ENCODE measurements at places on chromosomes 3 and 15.

DNA sequence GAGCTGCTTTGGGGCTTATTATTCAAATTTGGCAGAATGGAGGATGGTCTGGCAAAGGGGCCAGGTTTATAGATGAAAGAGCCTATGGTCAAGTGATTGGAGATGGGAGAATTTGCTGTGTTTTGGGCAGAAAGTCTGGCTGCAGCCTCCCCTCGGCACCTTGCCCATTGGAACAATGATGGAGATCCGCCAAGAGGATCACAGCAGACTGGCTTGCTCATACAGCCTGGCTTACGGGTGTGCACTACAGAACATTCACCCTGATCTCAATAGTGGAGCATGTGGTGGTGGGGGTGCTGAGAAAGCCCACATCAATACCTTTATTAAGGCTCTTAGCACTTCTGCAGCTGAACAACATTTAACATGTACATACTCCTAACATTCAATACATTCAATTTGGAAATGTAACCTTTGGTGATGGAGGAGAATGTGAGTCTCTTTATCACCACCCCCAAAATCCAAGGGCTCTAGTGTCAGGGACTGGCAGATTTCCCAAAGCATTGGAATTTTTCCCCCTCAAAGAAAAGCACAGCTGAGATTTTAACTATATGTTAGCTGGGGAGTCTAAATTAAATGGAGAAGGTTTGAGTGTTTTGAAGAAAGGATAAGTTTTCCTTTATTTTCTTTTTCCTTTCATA, 118.4 kb upstream of the TMC3 start:
- no peak for DNase-seq

DNA sequence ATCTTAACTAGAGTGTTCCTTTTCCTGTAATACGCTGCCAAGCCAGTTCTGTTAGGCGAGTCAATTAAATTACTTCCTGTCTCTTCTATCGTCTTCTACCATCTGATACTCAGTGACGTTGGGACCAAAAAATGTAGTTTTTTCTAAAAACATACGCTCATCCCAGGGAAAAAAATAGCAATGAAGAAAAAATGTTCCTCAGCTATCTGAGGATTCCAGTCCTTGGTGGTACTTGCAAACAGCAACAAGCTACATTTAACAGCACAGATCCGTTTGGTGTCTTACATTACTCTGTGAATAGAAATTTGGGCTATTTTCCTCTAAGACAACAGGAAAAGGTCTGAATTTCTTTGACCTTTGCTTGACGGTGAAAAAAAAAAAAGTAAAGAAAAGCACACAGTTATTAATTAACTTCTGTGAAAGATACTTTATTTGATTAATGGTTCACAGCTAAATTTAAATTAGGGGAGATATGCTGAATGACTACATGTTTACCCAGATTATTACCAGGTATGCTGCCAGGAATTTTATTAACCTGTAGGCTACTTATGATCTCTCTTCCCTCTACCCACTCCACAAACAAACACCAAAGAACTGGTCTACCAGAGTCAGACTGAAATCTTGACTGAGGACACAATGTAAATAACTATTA, 254.4 kb upstream of the ZPLD1 start:
- DNase-seq = no peak

GRCh38 chr3:26621906-26622620, 509 bp upstream of the LRRC3B start:
- no peak for DNase-seq

DNA sequence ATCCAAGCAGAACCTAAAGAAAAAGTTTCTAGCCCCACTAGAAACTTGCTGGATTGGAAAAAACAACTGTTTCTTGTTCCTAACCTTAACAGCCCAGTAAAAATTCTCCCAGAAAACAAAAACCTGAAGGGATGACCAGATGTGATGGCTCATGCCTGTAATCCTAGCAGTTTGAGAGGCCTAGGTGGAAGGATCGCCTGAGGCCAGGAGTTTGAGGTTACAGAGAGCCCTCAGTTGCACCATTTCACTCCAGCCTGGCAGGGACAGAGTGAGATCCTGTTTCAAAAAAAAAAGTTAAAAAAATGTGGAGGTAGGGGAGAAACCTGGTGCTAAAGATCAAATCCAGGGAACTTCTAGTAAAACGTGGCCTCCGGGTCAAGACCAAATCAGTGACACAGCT, 38.6 kb upstream of the RAF1 start:
- DNase-seq = no peak

DNA sequence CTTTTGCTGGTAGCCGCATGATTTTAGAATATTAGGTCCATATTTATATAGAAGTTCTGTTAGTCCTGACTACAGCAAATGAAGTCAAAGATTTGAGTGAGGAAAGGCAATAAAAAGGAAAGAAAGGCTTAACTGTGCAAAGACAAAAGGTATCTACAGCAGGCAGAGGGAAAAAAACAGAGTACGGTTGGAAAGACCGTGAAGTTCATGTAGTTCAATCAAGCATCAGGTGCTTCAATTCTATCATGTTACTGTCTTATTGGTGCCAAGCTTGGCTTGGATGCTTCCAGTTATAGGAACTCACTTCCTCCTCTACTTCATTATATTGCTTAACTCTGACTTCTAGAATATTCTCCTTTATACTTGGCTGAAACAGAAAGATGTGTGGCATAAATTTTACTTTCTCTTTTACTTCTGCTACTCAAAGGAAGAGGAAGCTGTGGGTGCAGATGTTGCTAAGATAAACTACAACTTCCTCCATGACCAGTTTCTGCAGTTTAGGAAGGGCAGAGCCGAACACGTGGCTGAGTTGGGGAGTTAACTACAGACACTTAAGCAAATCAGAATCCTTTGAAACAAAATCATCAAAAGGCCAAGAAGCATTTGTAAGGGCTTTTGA, 72.6 kb upstream of the ZBED2 start:
- peak; percentile 93 for DNase-seq

- DNase-seq = no peak
Measured at GRCh38 chr3:136166507-136166906, 29.6 kb downstream of the MSL2 start.

DNA sequence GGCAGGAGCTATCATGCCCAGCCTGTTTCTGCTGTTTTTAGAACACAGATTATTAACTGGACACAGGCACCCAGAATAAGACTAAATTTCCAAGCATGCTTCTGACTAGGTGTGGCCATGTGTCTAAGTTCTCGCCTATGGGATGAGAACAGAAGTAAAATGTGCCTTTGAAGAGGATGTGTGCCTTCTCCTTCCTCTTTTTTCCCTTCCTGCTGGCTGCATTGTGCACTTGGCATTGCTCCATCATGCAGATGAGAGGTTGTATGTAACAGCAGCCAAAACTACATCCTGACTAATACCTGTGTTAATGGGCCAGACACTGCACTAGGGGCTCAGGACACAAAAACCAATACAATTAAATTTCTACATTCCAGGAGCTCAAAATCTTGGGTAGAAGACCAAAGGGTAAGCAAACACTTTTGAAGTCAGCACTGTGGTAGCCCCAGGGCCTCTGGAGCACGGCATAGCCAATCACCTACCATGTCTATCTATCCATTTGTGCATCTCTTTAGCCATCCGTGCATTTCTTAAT, 40.9 kb upstream of the RNU6-1 start:
- DNase-seq = peak; percentile 80

- DNase-seq = no peak
Measured at GRCh38 chr15:48636511-48636910, 9.0 kb downstream of the FBN1 start.

DNA sequence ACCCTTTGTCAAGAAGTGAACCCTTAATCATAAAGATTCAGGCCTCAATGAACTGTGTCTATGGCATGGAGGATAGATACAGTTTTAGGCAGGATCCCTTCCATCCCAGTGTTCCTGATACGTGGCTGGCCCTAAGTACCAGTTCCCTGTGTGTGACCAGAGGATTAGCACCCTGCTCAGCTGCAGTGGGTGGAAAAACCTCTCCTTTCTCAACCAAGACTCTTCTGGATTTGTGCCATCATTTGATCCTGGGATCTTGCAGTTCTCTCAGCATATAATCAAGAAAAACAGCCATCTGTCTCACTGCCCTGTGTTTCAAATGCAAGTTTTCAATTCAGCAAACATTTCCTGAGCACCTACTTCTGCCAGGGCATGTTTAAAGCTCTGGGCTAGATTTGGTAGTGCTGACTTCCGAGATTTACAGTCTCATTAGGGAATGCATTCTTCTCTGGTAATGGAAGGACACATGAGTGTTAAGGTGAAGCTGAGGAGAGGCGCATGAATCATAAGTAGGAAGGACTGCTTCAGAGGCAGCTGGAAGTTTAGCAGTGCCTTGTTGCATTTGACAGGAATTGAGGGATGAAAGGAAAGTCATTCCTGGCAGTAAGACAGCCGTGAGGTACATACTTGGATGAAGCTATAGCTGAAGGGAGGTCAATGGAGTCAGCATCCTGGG, 388.3 kb downstream of the MFSD1 start:
- DNase-seq = no peak

DNA sequence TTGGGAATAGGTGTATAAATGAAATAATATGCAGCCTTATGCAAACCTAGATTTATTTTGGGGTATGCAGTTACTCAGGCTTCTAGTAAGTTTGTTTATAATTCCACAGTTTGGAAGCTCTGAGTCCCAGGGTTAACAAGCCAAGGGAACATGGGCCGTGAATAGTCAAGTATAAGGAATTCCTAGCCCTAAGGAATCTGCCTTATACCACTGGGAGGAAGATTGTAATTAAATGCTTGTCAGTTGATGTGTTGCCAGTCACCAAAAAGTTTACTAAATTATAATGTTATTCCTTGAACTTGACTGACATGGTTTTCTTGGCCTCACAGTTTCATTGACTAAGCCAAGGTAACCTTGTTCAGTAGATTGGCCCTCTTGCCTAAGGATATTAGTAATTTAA, 72.4 kb upstream of the SGO1 start:
- no peak for DNase-seq

DNA sequence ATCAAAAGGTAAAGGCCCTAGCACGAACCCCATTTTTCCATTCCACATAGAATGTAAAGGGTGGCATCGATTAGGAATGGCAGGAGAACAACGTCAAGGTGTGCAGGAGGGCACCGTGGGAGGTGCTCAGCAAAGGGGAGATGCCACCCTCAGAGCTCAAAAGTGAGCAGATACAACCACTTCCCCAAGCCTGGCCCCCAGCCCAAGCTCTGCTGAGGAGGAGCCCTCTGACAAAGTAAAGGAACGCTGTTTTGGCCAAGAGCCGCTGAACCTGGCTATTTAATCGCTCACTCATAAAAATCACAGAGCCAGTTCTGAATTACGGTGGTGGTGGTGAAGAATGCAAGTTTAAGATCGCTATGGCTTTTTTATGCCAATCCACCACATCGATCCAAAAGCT, 12.4 kb downstream of the GNB5 start:
- no peak for DNase-seq

GRCh38 chr3:38507120-38507519, 11.0 kb downstream of the EXOG start:
- DNase-seq = no peak

- peak; percentile 89 for DNase-seq
Measured at GRCh38 chr3:31232055-31233025, 300.4 kb upstream of the STT3B start.

GRCh38 chr3:111787556-111788463, 71.3 kb upstream of the PHLDB2 start:
- no peak for DNase-seq

- peak; percentile 55 for DNase-seq
Measured at GRCh38 chr3:34212175-34212574, 413.7 kb downstream of the PDCD6IP start.

GRCh38 chr3:99686469-99686868, 48.1 kb downstream of the COL8A1 start:
- no peak for DNase-seq

DNA sequence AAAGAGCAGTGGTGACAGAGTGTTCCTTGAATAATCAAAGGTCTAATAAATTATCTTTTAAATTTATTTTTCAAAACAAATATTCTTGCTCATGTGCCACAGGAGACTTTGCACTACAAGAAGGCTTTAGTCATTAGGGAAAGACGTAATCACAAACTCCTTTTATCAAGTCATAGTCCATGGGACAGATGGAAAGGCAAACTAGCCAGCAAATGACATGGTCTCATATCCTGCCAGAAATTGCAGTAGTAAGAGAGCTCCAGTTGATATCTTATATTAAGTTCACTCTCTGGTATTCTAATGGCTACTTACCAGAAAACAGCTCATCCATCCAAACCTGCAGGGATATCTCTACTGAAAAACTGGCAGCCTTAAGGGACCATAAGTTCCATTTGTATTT, 225.0 kb upstream of the TP63 start:
- DNase-seq = no peak

DNA sequence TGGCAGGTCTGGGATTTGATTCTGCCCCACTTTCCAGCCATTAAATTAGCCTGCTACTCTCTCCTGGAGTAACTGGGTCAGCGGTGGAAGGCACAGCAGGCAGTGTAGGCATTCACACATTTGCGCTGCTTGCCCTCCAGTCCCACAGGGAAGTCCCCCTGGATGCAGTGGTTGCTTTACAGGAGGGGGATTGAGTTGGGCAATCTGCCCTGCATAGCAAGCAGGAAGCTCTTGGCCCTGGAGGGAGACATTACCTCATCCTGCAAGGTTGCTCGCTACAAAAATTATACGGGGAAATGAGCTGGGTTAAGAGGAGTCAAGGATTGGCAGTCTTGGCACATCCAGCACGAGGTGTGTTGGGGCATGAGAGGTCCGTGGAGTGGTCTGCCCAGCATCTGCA, 14.8 kb downstream of the MCM2 start:
- no peak for DNase-seq

DNA sequence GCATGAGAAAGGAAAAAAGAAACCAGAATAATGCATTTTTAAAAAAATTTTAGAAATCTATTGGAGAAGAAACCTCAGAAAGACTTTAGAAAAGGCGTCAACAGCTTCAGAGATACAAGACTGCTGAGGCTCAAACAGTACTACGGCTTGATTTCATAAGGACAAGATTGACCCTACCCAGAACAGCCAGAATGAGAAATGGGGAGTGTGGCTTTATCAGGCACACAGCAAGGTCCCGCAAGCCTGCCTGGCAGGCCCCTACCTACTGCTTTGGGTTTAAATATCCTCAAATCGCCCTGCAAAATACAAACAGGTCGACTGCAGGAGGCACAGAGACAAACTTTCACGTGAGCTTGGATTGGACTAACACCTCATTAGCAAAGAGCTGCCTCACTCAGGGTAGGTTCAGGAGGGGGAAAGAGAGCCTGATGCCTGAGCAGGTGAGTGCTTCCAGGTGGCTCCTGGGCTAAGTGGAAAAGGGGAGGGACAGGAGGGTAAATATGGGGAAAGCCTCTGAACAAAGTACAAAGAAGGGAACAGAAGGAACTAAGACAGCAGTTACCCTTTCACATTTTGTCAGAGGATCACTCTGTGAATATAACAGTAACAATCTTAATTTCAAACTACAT, 87.5 kb downstream of the RORA start:
- no peak for DNase-seq

- peak; percentile 5 for DNase-seq
Measured at GRCh38 chr3:114494498-114494897, 200.7 kb downstream of the TIGIT start.

Data from suppressor macrophage treated with lipopolysaccharide for 4 hours (primary cell).